ENCODE measurements at places on chromosomes 4 and X. TPM values are rescaled to one million over a fixed set of nuclear protein-coding genes. Genes with fewer than 3 reads are reported as not detected.

Gene SERTM2
- not detected for total RNA-seq

Gene RAB41
- total RNA-seq = not detected

Gene ARMCX4
- total RNA-seq = 32.9 TPM

Gene ERVMER34-1
- 0.94 TPM for total RNA-seq

Gene YY2
- total RNA-seq = 4.4 TPM

Gene TMEM35A
- 67.3 TPM for total RNA-seq

Gene CSN1S1
- total RNA-seq = not detected

Gene PABPC1L2B
- not detected for total RNA-seq

Gene SFRP2
- 1.6 TPM for total RNA-seq

Gene CXorf49
- not detected for total RNA-seq

Gene TSPAN6
- total RNA-seq = 31.6 TPM

Gene NAT8L
- total RNA-seq = 13.1 TPM

Gene PITX2
- not detected for total RNA-seq

Gene HMX1
- total RNA-seq = 0.63 TPM

Gene VSIG4
- total RNA-seq = 14.7 TPM

Gene ANXA10
- not detected for total RNA-seq

Gene CDKL5
- total RNA-seq = 92.6 TPM

Gene DMP1
- not detected for total RNA-seq

Gene RPS6KA6
- total RNA-seq = 30.0 TPM

Gene PGRMC1
- 140 TPM for total RNA-seq

Gene MSX1
- total RNA-seq = 0.63 TPM

Gene AFP
- 0.31 TPM for total RNA-seq

Gene UBA1
- 147 TPM for total RNA-seq

Gene PPP2R2C
- 60.7 TPM for total RNA-seq
